Suppressor macrophage treated with lipopolysaccharide for 4 hours (primary cell): ENCODE measurements at places on chromosomes 12 and 14.

GRCh38 chr14:59332727-59333126, 132.5 kb downstream of the GPR135 start:
- DNase-seq: no peak

- DNase-seq: peak; percentile 37
These were observed 24.4 kb upstream of the PTPRB start for GRCh38 chr12:70661466-70662161.

GRCh38 chr14:21087294-21088091, 11.0 kb downstream of the ZNF219 start:
- peak; percentile 61 for DNase-seq

DNA sequence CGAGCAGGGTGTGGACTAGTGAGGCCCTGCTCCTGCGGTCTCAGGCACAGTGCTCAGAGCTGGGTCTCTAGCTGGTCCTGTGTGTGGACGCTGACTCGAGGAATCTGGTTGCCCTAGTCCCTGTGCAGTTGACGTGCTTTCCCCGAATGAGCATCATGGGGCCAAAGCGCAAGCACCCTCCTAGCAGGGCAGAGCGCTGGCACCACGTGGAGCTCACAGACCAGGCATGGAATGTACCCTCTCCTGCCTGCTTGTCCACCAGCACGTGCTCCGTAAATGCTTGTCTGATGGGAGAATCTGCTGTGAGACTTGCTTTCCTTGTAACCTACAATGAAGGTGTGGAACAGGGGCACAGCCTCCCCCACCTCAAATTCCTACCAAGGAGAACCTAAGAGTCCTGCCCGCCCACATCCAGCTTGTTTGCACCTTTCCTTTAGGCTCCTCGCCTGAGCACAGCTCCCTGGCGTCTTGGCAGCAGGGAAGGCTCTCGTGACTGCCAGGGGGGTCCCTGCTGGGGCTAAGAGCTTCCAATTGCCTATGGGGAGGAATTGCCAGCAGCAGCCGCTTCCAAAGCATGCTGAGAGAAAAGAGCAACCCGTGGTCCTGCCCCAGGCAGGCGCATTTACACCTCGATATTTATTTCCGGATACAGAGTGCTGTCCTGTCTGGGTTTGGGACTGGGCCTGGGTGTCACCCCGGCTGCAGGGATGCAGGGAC, 125.0 kb downstream of the PIWIL1 start:
- DNase-seq: no peak

DNA sequence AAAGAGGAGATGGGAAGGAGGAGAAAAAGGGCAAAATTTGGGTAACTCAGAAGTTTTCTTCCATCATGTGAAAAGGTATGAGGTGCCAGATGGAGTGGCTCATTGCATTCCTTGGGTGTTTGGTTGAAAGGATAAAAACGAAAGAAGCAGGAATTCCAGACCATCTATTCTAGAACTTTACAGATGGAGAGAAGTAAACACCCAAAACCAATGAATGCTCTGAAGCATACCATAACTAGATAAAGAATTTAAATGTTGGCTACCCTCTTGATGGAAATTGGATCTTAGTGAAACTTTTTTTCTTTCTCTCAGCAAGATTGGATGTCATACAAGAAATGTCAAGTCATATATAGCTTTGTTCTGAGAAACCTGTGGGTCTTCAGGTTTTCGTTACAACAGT, 175.6 kb upstream of the FAR2 start:
- no peak for DNase-seq

GRCh38 chr12:83537428-83538053, 850.8 kb downstream of the TMTC2 start:
- DNase-seq: no peak

GRCh38 chr12:31368666-31369361, 42.9 kb upstream of the SINHCAF start:
- peak; percentile 15 for DNase-seq

DNA sequence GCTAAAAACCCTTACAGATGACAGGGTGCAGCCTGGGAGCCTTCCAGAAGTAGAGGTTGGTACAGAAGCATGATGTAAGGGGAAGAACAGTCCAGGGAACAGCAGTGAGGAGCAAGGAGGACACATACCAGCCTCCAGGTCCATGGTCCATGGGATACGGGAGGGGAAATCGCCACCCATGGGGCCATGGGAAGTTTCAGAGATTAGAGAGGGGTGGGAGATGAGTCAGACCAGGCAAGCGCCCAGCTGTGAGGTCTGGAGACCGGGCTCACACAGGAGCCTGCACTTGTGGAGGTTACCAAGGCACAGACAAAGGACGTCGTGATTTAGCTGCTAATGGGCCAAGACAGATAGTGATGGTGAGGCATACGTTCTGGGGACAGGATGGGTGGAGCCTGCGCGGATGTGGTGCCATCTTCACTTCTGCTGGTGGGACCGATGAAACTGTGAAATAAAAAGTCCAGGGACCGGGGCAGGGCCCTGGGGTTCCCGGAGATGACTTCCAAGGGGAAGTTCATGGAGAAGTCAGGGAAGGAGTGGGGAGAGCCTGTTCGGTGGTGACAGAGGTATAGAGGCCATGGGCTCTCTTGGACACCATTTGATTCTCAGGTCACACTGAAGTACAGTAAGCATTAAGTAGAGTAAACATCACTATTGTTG, 17.7 kb upstream of the LRP1-AS start:
- peak; percentile 38 for DNase-seq

GRCh38 chr12:26799741-26800140, 33.3 kb downstream of the ITPR2 start:
- DNase-seq: no peak

DNA sequence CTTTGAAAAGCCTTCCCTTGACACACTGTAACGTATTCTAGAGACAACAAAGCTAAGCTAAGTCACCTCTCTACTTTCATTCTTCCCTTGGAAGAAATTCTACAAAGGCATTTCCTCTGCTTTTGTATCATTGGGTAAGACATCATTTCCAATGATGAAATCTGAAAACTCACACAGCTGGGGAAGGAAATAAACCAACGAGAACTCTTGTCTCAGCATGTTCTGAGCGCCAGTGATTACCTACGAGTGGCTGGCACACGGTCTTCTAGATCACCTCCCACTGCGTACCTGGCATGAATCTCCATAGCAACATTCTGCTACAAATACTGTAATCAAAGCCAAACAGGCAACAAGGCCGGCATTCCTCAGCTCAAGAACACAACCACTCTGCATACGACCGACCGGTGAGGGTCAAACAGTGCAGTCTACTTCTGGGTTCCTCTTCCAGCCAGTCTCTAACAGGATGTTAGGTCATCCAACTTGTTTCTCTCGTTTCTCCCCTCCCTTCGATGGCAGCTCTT, 7.6 kb downstream of the VPS37B start:
- DNase-seq: peak; percentile 75

- DNase-seq: no peak
These were observed 20.0 kb downstream of the SCAF11 start for GRCh38 chr12:45970391-45970790.
